ENCODE measurements at places on chromosomes 1 and 21.

- no peak for DNase-seq
Observed at GRCh38 chr1:221972276-221973235, 230.7 kb upstream of the DUSP10 start.

DNA sequence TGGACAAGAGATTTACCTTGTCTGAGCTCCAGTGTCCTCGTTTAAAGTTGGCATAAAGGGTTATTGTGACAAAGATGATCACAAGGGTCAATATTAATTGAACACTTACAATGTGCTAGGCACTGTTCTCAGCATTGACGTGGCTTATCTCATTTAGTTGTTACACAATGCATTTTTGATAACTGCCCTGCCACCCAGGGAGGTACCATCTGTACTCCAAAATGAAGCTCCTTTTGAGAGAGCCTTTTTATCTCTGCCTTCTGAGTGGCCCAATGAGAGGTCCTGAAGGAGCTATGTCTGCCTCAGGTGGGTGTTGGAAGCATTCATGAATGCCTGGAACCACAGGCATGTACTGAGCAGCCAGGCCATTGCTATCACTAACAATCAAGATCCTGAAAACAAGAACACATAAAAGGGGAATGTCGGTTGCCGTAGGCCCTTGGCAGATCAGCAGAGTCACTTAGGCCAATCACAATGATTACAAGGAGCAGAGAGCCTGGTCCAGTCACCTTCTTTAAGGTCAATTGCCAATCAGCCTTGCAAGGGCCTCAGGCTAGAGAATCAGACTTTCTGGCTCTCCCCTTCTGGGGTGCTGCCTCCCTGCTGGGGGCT lies 78.5 kb downstream of the NMNAT2 start:
- DNase-seq: no peak

DNA sequence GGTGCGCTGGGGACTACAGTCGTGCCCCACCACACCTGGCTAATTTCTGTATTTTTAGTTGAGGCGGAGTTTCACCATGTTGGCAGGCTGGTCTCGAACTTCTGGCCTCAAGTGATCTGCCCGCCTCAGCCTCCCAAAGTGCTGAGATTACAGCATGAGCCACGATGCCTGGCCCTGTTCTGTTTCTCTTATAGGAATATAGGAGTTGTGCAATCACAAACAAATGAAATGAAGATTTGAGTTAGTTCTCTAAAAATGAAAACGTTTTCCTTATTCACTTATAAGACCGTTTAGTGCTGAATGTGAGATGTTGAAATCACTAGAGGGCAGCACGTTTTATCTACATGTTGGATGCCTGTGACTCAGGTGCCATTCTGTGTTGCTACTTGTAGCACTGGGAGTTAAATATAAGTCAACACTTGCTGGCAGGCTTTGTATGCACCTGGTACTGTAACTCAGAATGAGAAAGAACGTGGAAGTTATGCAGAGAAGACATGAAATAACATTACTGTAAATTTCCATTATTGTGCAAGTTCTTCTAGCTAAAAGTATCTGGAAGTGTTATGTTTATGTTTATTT lies 45.8 kb downstream of the MIGA1 start:
- DNase-seq: no peak

- DNase-seq: no peak
Observed at GRCh38 chr1:1124786-1125642, 9.1 kb upstream of the C1orf159 start.

DNA sequence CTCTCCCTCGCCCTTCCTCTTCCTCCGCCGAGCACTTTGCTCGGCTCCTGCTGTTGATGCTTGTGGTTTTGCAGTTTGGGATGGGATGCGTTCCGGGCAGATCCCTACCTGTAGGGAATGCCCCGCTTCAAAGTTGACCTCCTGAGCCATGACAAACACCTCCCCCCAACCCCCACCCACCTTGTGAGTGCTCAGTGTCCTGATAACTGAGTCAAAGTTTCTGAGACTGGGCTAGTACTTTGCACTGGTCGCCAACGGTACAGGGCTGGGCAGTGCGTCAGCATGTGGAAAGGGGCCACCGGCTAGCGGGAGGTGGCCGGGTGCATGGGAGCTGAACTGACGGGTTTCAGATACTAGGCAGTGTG lies 771 bp downstream of the RABGAP1L start:
- DNase-seq: no peak

GRCh38 chr1:185601189-185601588 lies 133.0 kb upstream of the HMCN1 start:
- no peak for DNase-seq

GRCh38 chr1:154923695-154924094 lies 12.8 kb downstream of the PMVK start:
- DNase-seq: no peak

DNA sequence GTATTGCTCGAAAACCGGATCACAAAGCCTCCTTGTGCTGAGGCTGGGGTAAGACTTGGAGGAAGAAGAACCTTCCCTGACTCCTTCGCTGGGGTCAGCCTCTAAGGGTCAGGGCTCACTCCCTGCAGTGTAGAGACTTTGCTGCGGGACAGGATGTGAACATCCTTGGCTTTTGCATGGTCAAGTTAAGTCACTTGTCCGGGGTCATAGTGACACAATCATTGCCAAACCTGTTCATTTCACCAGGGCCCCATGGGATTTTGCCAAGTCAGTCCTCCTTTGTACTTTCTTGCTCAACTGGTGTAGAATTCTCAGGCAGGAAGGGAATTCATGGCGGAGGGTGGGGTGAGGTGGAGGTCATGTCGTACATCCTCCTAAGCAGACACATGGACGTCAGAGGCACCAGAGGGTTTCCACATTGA lies 24.7 kb upstream of the IL10 start:
- DNase-seq: no peak

DNA sequence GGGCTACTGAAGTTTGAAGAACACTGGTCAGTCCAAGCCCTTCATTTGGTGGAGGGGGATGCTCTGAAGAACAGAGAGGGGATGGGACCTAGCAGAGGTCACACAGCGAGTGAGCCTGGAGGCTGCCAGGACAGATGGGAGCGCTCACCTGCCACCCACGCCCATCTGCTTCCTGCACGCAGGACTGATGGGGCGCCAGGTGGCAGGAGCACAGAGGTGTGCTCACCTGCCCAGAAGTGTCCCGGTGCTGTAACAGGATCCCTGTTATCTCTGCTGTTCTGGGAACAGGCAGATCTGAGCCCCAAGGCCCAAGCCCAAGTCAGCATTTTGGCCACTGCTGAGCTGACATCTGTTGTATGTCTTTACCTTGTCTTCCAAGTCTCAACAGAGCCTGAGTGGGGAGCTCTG lies 40.5 kb downstream of the EPHB2 start:
- DNase-seq: no peak

DNA sequence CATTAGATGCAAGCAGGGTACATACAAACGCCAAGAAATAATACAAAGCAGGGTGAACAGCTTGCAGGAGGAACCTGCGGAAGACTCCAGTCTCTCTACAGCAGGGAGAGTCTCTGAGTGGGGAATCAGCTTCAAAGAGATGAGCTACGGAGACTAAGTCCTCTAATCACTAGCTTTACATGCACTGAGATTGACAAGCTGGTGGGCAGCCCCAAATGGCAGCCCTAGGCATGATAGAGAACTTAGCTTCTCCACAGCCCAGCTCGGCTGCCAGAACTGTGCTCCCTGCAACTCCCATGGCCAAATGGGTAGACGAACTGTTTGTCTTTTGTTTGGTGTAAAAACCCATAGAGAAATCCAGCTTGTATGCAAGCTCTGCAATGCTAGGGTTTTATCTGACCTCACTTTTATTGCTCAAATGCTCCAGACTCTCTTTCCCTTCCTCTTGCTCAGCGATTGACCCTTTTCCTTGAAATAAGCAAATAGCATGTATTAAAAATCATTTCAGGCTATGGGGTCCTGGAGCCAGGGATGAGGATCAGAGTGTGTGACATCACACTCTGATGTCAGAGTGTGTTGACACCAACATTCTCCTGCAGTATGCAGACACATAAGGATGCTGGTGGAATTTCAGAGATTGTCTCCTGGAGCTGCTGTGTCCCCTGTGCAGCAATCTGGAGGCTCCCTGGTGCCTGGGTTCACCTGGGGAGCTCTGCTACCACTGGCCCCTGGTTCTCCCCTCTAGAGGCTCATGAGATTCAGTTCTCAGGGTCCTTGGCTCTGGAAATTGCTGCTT lies 238.5 kb downstream of the TTLL7 start:
- no peak for DNase-seq

DNA sequence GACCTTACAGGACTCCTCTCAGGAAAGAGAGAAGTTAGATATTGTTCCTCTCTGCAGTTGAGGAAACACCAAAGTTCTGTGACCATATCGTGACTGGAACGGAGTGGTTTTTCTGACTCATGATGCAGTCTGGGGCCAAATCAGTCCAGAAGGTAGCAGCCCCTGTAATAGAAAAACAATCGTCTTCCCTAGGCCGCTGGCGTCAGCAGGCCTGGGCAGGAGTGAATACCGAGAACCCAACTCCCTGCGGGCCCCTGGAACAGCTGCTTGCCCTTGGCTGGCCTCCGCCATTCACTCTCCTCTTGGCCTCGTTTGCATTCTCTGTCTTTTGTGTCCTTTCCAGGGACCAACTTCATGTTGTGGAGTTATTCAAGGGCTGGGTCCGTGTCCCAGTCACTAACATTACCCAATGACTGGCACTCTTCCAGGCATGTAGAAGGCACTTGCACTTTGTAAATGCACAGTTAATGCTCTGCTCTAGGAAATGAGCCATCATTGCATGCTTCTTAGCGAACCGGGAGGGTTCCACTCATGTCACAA lies 10.9 kb upstream of the CD101 start:
- DNase-seq: no peak

- no peak for DNase-seq
Observed at GRCh38 chr1:85756864-85757263, 48.6 kb upstream of the ZNHIT6 start.
